ENCODE measurements at places on chromosomes 11 and 22.

DNA sequence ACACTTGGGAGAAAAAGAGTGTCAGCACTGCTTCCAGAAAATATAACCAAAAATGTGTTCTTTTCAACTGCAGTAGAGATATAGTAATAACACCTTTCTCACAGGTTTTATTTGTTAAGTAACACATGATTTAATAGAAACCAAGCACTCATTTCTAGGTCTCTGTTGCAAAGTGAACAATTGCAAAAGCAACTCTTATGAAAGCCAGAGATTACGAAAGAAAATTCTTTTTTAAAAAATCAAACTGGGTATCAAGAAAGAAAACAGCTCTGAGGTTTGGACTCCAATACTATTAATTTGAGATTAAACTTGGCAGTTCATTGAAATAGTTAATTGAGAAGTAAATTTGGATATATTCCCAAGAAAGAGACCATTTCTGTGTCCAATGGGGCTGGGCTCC, 9.8 kb upstream of the XKR3 start:
- DNase-seq: no peak

DNA sequence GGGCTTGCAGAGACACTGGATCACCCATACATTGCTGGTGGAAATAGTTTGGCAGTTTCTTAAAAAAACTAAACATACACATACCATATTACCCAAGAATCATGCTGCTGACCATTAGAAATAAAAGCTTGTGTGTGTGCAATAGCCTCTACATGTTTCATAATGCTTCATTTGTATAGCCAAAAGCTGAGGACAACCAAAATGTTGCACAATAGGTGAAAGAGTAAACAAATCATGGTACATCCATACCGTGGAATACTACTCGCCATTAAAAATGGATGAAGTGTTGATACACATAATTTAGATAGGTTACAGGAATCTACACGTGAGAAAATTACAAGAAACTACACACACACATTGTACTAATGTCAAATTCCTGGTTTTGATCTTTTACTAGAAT, 6.5 kb downstream of the KBTBD3 start:
- no peak for DNase-seq

DNA sequence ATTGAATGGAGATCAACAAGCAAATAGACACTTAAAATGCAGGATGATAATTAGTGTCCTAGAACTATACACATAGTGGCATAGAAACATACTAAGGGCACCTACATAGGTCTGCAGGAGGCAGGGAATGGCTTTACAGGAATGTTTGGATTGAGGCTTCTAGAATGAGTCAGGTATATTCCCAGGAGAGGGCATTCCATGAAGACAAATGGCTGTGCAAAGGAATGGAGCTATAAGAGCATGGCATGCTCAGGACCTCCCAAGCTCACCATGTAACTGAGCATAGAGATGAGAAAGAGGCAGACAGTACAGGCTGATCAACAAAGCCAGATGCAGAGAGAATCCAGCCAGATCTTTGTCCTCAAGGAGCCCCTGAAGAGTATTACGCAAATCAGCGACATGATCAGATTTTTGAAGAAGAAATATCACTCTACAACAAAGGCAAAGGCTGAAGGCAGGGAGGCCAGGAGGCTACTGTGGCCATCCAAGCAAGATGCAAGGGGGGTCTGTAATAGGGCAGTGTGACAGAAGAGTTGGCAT, 211.1 kb upstream of the MTNR1B start:
- no peak for DNase-seq

- DNase-seq: no peak
Measured at GRCh38 chr11:89184021-89184420, 6.3 kb downstream of the TYR start.

DNA sequence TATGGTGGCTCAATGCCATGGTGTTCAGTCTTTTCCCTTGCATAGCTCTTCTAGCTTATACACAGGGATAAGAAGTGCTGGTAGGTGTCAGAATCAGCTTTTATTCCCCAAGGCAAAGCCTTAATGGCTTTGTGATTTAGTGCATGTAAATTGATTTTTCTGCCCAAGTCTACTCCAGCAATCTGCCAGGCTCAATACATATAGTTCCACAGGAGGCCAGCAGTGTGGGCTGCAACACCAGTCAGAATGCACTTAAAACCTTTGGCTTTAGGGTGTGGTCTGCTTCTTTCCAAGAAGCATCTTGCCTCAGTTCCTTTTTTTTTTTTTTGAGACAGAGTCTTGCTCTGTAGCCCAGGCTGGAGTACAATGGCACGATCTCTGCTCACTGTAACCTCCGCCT, 14.5 kb upstream of the CAPRIN1 start:
- no peak for DNase-seq

DNA sequence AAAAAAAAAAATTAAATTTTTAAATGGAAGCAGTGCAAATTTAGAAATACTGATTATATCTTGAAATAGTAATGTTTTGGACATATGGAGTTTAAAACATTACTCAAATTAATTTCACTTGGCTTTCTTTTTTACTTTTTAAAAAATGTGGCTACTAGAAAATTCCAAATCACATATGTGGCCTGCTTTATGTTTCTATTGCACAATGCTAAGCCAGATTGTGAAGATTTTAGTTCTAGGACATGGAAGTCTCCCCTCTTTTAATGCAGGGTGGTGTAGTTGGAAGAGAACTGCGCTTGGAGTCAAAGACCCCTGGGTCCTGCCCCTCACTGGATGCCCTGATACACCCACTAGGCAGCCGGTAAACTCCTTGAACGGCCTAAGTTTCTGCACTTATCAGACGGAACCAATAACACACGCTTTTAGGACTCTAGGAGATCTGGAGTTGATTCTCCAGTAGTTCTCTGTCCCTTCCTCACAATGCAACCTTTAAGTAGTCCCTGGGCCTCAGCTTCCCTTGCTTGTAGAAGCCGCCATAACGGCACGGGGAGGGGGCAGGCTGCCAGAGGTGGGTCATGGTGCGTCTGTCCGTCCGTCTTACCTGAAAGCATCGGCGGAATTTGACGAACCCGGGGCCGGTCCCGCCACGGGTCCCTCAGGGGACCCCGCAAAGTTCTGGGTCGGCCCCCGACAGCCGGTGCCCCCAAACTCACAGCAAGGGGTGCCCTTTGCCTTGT, 505 bp downstream of the FAM227A start:
- DNase-seq: no peak

DNA sequence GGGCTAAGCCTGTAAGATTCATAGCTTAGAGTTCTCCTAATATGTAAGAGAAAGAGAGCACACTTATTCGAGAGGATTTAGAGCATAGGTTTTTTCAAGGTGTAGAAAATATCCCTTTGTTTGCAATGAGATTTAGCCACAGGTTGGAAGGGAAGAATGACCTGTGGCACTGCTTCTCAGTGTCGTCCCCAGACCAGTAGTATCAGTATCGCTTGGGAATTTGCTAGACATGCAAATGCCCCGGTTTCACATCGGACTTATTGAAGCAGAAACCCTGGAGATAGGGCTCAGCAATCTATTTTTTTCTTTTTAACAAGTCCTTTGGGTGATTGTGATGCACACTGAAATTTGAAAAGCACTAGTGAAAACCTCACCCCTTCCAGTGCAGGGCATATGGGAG, 362.6 kb upstream of the C11orf87 start:
- no peak for DNase-seq

GRCh38 chr11:34029176-34029575, 22.4 kb upstream of the CAPRIN1 start:
- DNase-seq: no peak

DNA sequence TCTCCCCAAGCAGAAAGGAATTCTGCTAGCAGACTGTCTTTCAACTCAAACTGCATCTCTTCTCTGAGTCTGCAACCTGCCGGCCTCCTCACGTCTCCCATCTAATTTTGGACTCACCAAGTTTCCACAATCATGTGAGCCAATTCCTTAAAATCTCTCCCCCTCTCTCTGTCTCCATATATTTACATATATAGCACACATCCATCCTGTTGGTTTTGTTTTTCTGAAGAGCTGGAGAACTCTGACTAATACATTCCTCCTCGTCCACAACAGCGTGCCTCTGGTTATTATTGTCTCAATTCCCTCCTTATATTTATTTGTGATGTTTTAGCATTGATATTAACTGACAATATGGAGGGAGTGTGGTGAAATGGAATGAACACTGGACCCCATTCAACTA, 29.6 kb upstream of the FJX1 start:
- no peak for DNase-seq

GRCh38 chr22:35177811-35178210, 79.5 kb upstream of the HMGXB4 start:
- no peak for DNase-seq

GRCh38 chr11:92249156-92249753, 24.6 kb downstream of the FAT3 start:
- no peak for DNase-seq

DNA sequence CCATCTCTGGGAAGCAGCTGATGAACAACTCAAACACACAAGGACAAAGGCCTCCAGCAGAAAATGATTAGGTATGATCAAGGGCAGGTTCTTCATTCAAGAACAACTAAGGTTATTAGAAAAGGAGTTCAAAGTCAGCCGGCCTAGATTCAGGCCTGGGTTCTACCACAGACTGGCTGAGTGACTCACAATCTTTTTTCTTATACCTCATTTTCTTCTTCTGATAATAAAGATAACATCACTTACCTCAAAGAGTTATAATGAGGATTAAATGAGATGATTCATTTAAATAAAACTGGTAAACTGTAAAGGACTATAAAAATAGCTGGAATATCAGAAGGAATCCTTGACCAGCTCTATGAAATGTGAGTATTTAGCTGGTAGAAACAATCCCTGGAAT, 49.3 kb upstream of the PPP2R1B start:
- DNase-seq: no peak

- DNase-seq: no peak
Measured at GRCh38 chr11:99260696-99261095, 239.9 kb downstream of the CNTN5 start.

DNA sequence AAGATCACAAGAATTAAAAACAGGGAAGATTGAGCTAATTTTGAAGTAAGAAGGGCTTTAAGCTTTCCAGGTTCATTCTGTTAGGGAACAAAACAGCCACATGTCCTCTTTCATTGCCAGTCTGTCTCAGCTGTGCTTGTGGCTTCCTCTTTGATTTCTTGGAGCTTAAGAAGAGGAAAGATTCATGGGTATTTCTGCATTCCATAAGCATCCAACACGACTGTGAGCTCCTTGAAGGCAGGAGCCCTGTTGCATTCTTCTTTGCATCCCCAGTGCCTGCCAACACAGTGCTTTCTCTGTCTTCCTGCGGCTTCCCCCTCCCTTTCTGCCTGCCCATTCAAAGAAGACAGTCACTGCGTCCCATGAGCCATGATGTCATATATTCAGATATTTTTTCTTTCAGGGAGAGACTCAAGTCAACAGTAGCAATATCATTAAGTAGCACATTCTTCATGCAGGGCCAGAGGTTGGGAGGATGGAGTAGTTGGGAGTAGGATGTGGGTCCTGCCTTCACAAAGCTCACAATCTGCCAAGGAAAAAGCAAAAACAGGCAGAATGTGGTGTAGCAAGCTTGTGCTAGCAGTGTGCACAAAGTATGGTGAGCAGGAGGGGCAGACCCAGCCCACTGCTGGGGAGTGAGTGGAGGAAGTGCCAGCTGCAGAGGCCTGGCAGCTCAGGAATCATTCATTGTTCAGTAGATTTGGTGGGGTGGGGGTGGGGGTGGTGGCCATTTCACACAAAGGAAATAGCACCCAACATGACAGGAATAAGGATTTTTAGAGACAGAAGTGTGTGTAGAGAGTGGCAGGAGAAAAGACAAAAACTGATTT, 162.1 kb upstream of the RASSF10 start:
- no peak for DNase-seq

DNA sequence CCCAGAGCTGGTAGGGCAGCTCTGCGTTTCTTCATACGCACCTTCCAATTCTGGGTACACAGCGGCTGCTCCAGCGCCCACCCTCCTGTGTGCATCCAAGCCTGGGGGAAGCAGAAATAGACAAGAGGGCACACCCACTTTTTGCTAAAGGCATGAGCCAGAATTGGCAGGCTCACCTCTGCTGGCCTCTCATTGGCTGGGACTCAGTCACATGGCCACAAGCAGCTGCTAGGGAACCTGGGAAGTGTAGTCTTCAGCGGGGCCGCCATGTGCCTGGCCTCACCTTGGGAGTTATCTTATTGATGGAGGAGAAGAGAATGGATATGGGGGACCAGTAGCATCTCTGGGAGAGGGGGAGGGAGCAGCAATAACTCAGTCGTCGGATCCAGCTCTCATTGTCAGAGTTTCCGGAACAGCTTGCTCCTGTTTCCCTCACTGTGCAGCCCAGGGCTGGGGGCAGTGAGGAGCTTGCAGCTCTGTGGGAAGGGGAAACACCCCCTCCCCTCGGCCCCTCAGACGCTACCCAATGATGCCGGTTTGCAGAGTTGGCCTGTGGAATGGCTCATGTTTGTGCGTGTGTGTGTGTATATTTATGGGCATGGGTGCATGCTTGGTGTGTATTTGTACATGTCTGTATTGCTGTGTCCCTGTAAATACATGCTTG, 11.8 kb upstream of the MIEF1 start:
- DNase-seq: no peak

DNA sequence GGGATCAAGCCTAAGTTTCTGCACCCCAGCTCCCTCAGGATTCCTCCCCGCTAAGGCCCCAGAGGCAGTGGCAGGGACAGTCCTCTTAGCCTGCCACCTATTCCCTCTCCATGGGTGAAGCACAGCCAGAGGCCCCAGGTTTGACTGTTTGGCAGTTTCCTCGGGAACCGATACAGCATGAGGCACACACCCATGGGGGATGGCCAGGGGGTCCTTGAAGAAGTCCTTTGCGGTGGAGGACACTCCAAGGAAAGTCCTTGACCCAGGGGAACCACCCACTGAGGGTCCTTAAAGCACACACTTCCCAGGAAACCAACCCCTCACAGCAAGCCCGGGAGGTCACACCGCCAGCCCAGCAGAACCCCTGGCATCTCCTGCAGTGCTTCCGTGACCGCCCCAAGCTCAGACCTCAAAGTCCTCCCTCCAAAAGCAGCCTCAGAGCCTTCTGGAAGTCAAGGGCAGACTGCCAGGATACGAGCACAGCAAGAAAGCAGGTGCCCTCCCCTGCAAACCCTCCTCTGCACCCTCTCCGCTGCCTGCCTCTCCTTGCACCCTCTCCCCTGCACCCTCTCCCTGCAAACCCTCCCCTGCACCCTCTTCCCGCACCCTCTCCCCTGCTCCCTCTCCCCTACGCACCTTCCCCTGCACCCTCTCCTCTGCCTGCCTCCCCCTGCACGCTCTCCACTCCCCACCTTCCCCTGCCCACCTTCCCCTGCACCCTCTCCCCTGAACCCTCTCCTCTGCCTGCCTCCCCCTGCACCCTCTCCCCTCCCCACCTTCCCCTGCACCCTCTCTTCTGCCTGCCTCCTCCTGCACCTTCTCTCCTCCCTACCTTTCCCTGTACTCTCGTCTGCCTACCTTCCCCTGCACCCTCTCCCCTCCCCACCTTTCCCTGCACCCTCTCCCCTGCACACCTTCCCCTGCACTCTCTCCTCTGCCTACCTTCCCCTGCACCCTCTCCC, 1.4 kb downstream of the SIGIRR start:
- no peak for DNase-seq

Measured in NCI-H1417 treated with DMSO at 0.1 percent for 48 hours (cell line).